Breast epithelium (tissue), 4 donors: ENCODE measurements at places on chromosomes 1 and 21. TPM values are rescaled to one million over a fixed set of nuclear protein-coding genes. Genes with fewer than 3 reads are reported as not detected.

KIAA1614 gene
- 2.3 TPM for total RNA-seq

DNA sequence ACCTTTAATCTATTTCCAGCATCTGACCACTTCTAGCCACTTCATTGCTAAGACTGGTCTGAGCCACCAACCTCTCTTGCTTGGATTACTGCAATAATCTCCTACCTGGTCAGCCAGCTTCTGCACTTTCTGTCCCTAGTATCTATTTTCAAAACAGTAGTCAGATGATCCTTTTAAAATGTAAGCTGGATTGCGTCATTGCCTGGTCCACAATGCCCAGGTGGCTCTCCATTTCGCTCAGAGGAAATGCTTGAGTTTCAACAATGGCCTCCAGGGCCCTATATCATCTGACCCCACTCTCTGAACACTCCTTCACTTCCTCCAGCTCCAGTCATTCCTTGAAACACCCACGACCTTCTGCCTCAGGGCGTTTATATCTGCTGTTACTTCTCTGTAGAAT lies 2.3 kb downstream of the FYB2 start:
- no peak for DNase-seq
- no peaks in the 10 kb centered on the region for H3K36me3 ChIP-seq
- no peaks in the 10 kb centered on the region for H3K4me1 ChIP-seq
- no peak overlapping the region for H3K27ac ChIP-seq
- H3K4me3 ChIP-seq: no peak overlapping the region
- H3K27me3 ChIP-seq: no peaks in the 10 kb centered on the region

GRCh38 chr21:40840401-40841125 lies 6.4 kb downstream of the DSCAM start:
- no peak overlapping the region for H3K27ac ChIP-seq
- H3K4me1 ChIP-seq: no peaks in the 10 kb centered on the region
- no peaks in the 10 kb centered on the region for H3K36me3 ChIP-seq
- peaks cover 42% of the 10 kb centered on the region for H3K27me3 ChIP-seq
- no peak overlapping the region for H3K4me3 ChIP-seq

DNA sequence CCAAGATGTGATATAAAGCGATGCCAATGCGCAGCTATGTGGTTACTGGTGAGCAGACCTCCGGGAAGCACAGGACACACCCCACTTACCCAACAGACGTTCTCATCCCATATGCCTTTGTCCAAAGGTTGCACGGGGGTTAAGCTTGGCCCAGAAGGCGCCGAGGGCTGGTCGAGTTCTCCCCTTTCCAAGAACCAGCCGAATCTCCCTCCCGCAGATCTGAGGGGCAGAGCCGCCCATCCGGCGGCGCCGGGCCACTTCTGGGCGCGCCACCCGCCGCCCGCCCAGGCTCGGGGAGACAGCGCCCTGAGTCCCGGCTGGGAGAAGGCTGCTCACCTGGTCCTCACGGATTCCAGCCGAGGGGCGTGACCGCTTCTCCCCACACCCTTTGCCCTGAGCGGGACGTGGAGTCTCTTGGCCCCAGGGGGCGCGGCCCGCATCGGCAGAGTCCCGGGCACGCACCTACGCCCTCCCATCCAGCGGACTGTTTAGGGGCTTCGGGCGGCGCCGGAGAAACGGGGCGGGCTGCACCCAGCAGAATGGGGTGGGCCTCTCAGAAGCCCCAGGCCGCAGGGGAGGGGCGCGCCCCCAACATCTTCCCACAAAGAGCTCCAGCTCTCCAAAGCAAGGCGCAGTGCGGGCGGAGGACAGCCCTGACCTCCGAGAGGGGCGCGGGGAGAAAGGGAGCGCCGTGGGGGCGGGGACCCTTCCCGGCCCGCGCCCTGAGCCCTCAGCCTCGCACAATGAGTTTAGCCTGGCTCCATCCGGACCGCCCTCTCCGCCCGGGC lies 615 bp downstream of the GPR161 start:
- peak overlapping the region; percentile 83 for H3K27ac ChIP-seq
- H3K4me3 ChIP-seq: peak overlapping the region; percentile 80
- no peaks in the 10 kb centered on the region for H3K36me3 ChIP-seq

DNA sequence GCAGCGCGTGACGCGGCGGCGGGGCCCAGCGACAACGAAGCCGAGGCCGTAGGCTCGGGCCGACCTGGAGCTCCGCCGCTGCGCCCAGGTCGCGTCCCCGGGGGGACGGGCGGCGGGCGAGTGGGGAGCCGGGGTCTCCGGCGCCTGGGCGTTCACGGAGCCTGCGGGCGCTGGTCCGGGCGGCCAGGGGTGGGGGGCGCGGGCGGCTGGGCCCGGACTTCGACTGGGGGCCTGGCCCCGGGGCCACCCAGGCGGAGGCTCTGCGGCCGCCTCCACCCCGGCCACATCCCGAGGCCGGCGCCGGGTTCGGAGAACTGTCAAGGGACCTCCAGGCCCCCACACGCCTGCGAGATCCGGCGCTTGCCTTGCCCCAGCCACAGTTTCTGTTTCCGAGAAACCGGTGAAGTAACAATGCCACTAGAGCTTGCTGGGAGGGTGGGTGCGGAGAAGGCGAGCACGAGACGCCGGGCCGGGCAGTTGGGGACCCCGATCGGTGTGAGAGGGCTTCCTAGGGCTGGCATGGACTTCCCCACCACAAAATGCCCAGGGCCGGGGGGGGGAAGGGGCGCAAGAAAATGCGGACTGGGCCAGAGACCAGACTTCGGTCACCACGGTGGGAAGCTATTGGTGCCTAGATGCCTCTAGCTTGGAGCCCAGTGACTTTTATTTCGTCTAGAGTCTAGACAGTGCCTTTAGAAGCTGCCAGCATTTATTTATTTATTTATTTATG lies 501 bp downstream of the FBXO6 start:
- H3K4me1 ChIP-seq: no peaks in the 10 kb centered on the region
- DNase-seq: no peak
- H3K27me3 ChIP-seq: no peaks in the 10 kb centered on the region
- H3K4me3 ChIP-seq: peak overlapping the region; percentile 66
- no peaks in the 10 kb centered on the region for H3K36me3 ChIP-seq
- peak overlapping the region; percentile 92 for H3K27ac ChIP-seq

DNA sequence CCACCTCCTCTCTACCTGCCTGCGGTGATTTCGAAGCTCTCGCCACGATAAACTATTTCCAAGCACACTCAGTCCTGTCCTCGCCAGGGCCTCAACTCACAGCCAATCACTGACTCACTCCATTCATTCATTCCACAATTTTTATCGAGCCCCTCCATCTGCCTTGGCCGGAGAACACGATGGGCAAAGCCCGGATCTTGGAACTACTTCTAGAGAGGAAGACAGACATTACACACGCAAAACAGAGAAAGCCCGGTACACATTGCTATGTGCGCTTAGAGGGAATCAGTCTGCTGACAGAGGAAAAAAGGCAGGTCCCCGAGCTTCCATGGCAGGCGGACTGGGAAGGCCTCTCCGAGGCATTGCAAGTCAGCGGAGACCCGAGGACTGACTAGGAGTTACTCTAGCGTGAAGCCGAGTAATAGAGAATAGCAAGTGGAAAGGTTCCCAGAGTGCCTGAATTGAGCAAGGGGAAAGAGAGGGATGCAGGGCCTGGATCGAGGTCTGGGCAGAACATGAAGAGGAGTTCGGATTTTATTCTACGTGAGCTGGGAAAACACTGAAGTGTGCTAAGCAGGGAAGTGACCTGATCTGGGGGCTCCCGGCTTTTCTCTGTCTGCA lies 54.2 kb upstream of the DNAJC6 start:
- no peak for DNase-seq
- peaks cover 8% of the 10 kb centered on the region for H3K4me1 ChIP-seq
- H3K27me3 ChIP-seq: no peaks in the 10 kb centered on the region
- H3K27ac ChIP-seq: peak overlapping the region; percentile 73

ZFP69B gene
- 2.6 TPM for total RNA-seq

DNA sequence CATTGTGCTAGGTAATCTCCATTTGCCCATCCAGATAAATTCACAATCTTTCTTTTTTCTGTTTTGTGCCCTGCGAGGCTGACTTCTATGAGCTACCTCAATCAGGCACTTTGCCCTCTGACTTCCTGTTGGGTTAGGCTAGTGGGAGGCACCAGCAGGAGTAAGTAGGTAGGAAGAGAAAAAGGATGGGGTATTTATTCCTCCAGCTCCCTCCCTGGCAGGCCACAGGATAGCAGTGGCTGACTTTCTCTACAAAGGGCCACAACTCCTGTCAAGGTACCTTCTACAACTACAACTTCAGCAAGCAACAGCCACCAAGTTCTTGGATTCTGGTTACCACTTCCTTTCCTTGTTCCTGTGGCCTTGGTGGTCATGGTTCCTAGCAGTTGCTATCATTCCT lies 18.8 kb upstream of the GORAB start:
- no peak for DNase-seq
- H3K4me3 ChIP-seq: no peak overlapping the region
- H3K27ac ChIP-seq: no peak overlapping the region
- no peaks in the 10 kb centered on the region for H3K4me1 ChIP-seq

DNA sequence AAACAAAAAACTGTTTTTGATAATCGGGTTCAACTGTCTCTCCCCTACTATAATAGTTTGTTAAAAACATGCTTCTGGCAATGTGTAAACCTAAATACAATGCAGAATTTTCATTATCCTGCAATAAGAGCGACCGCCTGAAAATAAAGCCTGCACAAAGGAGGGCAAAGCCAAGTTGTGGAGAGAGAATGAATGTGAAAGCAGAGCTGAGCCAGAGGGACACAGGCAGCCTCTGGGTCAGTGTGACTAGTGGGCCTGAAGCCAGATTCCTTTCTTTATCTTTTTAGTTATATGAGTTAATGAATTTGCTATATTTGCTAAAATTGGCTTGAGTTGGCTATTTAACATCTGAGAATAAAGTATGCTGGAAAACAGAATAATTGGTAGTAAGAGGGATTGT lies 615.2 kb downstream of the PLA2G4A start:
- no peak for DNase-seq
- H3K4me1 ChIP-seq: no peaks in the 10 kb centered on the region
- no peaks in the 10 kb centered on the region for H3K27me3 ChIP-seq

DNA sequence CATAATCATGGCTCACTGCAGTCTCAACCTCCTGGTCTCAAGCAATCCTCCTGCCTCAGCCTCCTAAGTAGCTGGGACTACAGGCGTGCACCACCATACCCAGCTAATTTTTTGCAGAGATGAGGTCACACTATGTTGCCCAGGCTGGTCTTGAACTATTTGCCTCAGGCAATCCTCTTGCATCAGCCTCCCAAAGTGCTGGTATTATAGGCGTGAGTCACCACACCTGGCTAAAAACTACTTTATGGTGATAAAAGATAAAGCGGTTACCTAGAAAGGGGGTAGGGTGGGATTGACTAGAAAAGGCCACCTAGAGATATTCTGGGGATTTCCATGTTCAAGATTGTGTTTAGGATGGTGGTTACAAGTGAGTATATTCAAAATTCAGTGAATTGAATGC lies 5.0 kb downstream of the TSTD1 start:
- H3K27ac ChIP-seq: no peak overlapping the region
- no peaks in the 10 kb centered on the region for H3K36me3 ChIP-seq
- H3K4me1 ChIP-seq: no peaks in the 10 kb centered on the region
- H3K4me3 ChIP-seq: no peak overlapping the region
- no peak for DNase-seq
- no peaks in the 10 kb centered on the region for H3K27me3 ChIP-seq

- H3K36me3 ChIP-seq: no peaks in the 10 kb centered on the region
- H3K27me3 ChIP-seq: no peaks in the 10 kb centered on the region
- H3K4me1 ChIP-seq: no peaks in the 10 kb centered on the region
- no peak overlapping the region for H3K27ac ChIP-seq
- DNase-seq: no peak
- no peak overlapping the region for H3K4me3 ChIP-seq
Measured at GRCh38 chr1:178168536-178168935, 74.6 kb downstream of the RASAL2 start.

DNA sequence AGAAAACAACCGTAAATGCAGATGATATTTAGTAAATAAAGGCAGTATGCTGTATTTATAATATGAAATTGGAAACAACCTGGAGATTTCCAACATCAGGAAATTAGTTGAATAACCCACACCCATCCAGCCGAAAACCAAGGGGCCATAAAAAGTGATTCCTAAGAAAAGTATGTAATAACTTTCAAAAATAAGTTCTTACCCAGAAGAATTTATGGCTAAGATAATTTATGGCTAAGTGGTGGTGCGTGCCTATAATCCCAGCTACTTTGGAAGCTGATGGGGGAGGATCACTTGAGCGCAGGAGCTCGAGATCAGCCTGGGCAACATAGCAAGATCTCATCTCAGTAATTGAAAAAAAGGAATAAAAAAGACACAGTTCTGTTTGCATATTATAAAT lies 43.2 kb downstream of the TMCO4 start:
- peaks cover 5% of the 10 kb centered on the region for H3K36me3 ChIP-seq
- no peak overlapping the region for H3K4me3 ChIP-seq
- H3K4me1 ChIP-seq: no peaks in the 10 kb centered on the region
- no peak overlapping the region for H3K27ac ChIP-seq
- DNase-seq: no peak

ASPM gene
- total RNA-seq: 3.2 TPM

NTRK1 gene
- 0.73 TPM for total RNA-seq

URB1 gene
- total RNA-seq: 22.2 TPM

C1QA gene
- 355 TPM for total RNA-seq

DNA sequence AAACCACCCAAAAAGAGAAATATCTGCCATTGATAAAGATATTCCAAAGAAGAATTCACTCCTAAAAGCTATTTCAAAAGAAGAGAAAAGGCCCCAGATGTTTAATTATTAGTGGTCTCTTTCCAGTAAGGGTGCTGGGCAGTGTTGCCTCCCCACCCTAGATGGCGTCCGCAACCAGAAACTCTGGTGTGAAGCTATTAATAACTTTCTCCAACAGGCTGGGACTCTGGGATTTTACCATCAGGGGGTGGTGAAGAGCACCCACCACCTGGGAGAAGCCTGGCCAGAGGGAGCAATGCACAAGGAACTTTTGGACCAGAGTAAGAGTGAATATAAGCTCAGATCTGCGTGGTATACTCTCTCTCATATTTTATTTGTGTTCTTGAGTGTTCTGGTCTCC lies 115.4 kb upstream of the TIAM1 start:
- DNase-seq: no peak
- no peak overlapping the region for H3K27ac ChIP-seq
- H3K36me3 ChIP-seq: no peaks in the 10 kb centered on the region
- H3K4me1 ChIP-seq: no peaks in the 10 kb centered on the region
- H3K4me3 ChIP-seq: no peak overlapping the region

GRCh38 chr1:149977345-149977744 lies 33.2 kb downstream of the OTUD7B start:
- H3K4me1 ChIP-seq: no peaks in the 10 kb centered on the region
- H3K36me3 ChIP-seq: no peaks in the 10 kb centered on the region
- no peaks in the 10 kb centered on the region for H3K27me3 ChIP-seq
- no peak for DNase-seq

DNA sequence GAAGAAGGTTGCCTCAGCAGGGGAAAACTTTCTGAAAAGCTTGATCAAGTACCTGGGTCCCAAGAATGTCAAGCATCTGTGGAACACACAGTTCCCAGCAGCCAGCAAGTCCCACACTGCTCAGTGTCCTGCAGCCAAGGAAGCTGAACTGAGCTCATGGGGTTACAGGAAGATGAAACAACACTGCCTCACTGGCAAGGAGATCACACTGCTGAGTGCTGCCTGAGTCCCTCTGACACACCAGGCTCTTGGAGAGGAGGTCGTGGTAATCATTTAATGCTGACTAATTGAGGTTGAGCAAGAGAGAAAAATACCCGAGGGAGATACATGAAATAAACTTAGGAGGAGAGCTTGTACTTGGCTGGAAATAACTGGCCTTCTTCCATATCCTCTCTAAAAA lies 75.2 kb downstream of the MPZL1 start:
- no peaks in the 10 kb centered on the region for H3K36me3 ChIP-seq
- H3K27ac ChIP-seq: peak overlapping the region; percentile 33
- H3K27me3 ChIP-seq: no peaks in the 10 kb centered on the region
- no peak for DNase-seq

- no peak for DNase-seq
- H3K4me1 ChIP-seq: peaks cover 7% of the 10 kb centered on the region
- H3K27me3 ChIP-seq: no peaks in the 10 kb centered on the region
- peaks cover 5% of the 10 kb centered on the region for H3K36me3 ChIP-seq
Measured at GRCh38 chr1:234607109-234608024, 2.6 kb downstream of the IRF2BP2 start.
